ENCODE measurements at places on chromosomes 13 and 19. TPM values are rescaled to one million over a fixed set of nuclear protein-coding genes. Genes with fewer than 3 reads are reported as not detected.

GRCh38 chr19:6373813-6374108, 1.2 kb downstream of the ALKBH7 start:
- H3K36me3 ChIP-seq = peaks cover 5% of the 10 kb centered on the region
- no peaks in the 10 kb centered on the region for H3K27me3 ChIP-seq
- DNase-seq = no peak
- peak overlapping the region; percentile 83 for H3K4me3 ChIP-seq
- H3K4me1 ChIP-seq = peaks cover 12% of the 10 kb centered on the region

DNA sequence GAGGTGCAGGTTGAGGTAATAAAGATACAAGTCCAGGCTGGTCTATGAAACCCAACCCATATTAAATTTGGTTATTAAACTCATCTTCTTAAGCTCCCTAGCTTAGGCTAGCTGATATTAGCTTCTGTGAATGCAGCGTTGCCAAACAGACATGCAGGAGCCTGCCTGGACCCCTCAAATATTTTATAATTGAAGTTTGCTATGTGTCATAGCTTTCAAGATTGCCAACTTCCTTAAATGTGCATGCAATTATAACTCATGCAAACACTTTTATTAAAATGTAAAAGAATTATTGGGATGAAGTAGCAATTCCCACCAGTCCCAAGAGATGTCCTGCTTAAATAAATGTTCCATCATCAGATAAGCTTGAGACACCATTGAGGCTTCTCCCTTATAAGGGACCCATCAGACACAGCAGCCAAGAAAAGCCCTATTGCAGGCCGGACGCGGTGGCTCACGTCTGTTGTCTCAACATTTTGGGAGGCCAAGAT, 51.3 kb downstream of the MBNL2 start:
- no peaks in the 10 kb centered on the region for H3K27me3 ChIP-seq
- no peak overlapping the region for H3K4me3 ChIP-seq
- DNase-seq = no peak
- H3K27ac ChIP-seq = no peak overlapping the region
- H3K36me3 ChIP-seq = peaks cover 25% of the 10 kb centered on the region
- H3K4me1 ChIP-seq = peaks cover 36% of the 10 kb centered on the region

DNA sequence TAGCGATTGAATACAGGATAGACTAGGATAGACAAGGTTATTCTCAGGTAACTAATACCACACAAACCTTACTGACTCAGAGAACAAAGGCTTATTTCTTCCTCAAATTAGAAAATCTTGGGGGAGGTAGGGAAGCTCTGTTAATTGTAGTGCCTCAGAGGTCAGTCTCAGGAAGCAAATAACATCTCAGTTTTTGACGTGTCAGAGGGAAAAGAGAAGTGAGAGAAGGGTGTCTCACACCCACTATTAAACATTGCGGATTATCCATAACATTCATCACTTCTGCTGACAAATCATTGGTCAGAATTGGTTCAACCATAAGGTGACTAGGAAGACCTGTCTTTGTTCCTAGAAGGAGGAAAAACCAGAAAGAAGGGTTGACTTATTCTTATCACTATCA, 579.4 kb upstream of the MIR17HG start:
- no peak overlapping the region for H3K27ac ChIP-seq
- H3K27me3 ChIP-seq = no peaks in the 10 kb centered on the region
- H3K4me3 ChIP-seq = no peak overlapping the region
- DNase-seq = no peak
- no peaks in the 10 kb centered on the region for H3K36me3 ChIP-seq

The TJP3 gene
- 2.4 TPM for total RNA-seq

The LENG9 gene
- 4.3 TPM for total RNA-seq

The PRTN3 gene
- not detected for total RNA-seq

The FTL gene
- 1,296 TPM for total RNA-seq

GRCh38 chr19:51514866-51515481, 13.4 kb upstream of the SIGLEC12 start:
- peak; percentile 32 for DNase-seq
- peaks cover 17% of the 10 kb centered on the region for H3K27me3 ChIP-seq
- peaks cover 6% of the 10 kb centered on the region for H3K4me1 ChIP-seq
- no peaks in the 10 kb centered on the region for H3K36me3 ChIP-seq
- H3K4me3 ChIP-seq = no peak overlapping the region

GRCh38 chr19:34057155-34057554, 115.1 kb upstream of the LSM14A start:
- DNase-seq = no peak
- H3K27ac ChIP-seq = no peak overlapping the region
- H3K36me3 ChIP-seq = no peaks in the 10 kb centered on the region
- H3K4me1 ChIP-seq = no peaks in the 10 kb centered on the region
- H3K4me3 ChIP-seq = no peak overlapping the region

GRCh38 chr19:57615346-57615745, 1.3 kb downstream of the ZNF134 start:
- no peaks in the 10 kb centered on the region for H3K27me3 ChIP-seq
- DNase-seq = no peak
- peaks cover 23% of the 10 kb centered on the region for H3K4me1 ChIP-seq
- peak overlapping the region; percentile 88 for H3K27ac ChIP-seq
- H3K4me3 ChIP-seq = peak overlapping the region; percentile 86

DNA sequence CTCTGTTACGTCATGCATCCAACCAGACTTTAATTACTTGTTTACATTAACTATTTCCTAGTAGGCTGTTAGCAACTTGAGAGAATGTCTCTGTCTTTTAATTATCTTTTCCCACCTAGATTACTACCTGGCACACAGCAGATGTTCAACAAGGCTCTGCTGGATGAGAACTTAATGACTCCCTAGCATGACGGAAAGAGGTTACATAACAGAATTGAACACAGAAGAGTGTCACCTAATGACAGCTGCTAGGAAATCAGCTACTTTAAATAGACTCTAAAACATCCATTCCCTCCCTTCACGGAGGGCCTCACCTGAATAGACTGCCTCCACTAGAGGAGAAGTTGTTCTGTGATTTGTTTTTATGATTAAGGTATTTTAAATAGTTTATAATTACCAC, 110.8 kb downstream of the TEX29 start:
- H3K27ac ChIP-seq = no peak overlapping the region
- DNase-seq = no peak
- H3K4me3 ChIP-seq = no peak overlapping the region

DNA sequence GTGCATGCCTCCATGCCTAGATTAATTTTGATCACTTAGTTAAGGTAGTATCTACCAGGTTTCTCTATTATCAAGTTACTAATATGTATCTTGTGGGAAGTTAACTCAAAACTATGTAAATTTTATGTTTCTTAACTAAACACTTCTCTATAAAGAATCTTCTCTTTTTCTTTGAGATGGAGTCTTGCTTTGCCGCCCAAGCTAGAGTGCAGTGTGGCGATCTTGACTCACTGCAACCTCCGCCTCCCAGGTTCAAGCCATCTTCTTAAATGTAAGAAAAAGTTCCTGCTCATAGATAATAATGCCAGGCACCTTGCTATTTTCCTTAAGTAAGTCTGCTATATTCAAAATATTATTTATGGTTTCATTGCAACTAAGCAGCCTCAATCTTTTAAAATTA, 58.4 kb downstream of the ELF1 start:
- no peak overlapping the region for H3K4me3 ChIP-seq
- DNase-seq = no peak
- H3K27ac ChIP-seq = peak overlapping the region; percentile 38
- no peaks in the 10 kb centered on the region for H3K27me3 ChIP-seq
- H3K36me3 ChIP-seq = peaks cover 50% of the 10 kb centered on the region

The PTH2 gene
- total RNA-seq = not detected

- no peak for DNase-seq
- no peak overlapping the region for H3K4me3 ChIP-seq
- H3K27ac ChIP-seq = no peak overlapping the region
- no peaks in the 10 kb centered on the region for H3K27me3 ChIP-seq
- no peaks in the 10 kb centered on the region for H3K4me1 ChIP-seq
Measured at GRCh38 chr13:90618133-90618532, 729.4 kb upstream of the MIR17HG start.

The UQCR11 gene
- total RNA-seq = 231 TPM

GRCh38 chr19:2274185-2274711, 7.7 kb downstream of the PEAK3 start:
- H3K4me1 ChIP-seq = peaks cover 31% of the 10 kb centered on the region
- H3K27ac ChIP-seq = peak overlapping the region; percentile 86
- H3K27me3 ChIP-seq = no peaks in the 10 kb centered on the region
- H3K4me3 ChIP-seq = peak overlapping the region; percentile 85

The FLT3LG gene
- total RNA-seq = 57.7 TPM

The MEF2B gene
- total RNA-seq = 2.6 TPM

GRCh38 chr13:42859760-42860159, 78.4 kb downstream of the FAM216B start:
- H3K4me3 ChIP-seq = no peak overlapping the region
- no peaks in the 10 kb centered on the region for H3K4me1 ChIP-seq
- no peaks in the 10 kb centered on the region for H3K36me3 ChIP-seq
- DNase-seq = no peak
- H3K27me3 ChIP-seq = peaks cover 7% of the 10 kb centered on the region

DNA sequence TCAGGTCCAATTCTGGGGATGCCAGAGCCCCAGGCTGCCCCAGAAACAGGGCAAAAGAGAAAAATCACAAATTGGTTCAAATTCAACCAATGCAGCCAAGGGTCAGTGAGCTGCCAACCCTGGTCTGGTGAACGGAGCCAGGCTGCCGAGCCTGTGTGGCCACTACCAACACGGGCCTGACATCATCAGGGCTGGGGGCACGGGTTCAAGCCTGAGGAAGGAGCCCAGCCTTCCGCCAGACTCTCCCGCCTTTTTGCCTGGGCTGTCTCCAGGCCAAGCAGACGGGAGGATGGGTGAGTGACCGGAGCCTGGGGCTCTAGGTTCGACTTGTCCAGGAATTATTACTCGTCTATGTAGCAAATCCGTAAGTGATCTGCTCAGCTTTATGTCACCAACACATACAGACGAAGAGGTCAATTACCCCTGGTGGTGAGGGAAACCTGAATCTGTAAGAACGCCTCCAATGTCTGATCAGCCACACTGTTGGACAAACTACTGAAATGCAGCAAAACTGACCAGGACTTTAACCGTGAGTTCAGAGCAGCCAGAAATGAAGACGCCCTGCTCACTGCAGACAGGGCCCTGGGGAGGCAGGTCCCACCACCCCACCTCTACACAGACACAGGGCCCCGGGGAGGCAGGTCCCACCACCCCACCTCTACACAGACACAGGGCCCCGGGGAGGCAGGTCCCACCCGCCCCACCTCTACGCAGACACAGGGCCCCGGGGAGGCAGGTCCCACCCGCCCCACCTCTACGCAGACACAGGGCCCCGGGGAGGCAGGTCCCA, 31.8 kb downstream of the RAB20 start:
- H3K27me3 ChIP-seq = peaks cover 2% of the 10 kb centered on the region
- no peak overlapping the region for H3K27ac ChIP-seq
- DNase-seq = no peak
- H3K36me3 ChIP-seq = no peaks in the 10 kb centered on the region
- peaks cover 19% of the 10 kb centered on the region for H3K4me1 ChIP-seq

GRCh38 chr19:50601407-50602088, 33.3 kb upstream of the LRRC4B start:
- peaks cover 28% of the 10 kb centered on the region for H3K27me3 ChIP-seq
- H3K27ac ChIP-seq = no peak overlapping the region
- DNase-seq = no peak
- no peak overlapping the region for H3K4me3 ChIP-seq
- no peaks in the 10 kb centered on the region for H3K36me3 ChIP-seq
- H3K4me1 ChIP-seq = no peaks in the 10 kb centered on the region

The OR7D2 gene
- total RNA-seq = 0.11 TPM

The NALCN gene
- not detected for total RNA-seq

The PLA2G4C gene
- total RNA-seq = 4.2 TPM

The FZR1 gene
- 39.9 TPM for total RNA-seq

The CYP2A7 gene
- not detected for total RNA-seq

DNA sequence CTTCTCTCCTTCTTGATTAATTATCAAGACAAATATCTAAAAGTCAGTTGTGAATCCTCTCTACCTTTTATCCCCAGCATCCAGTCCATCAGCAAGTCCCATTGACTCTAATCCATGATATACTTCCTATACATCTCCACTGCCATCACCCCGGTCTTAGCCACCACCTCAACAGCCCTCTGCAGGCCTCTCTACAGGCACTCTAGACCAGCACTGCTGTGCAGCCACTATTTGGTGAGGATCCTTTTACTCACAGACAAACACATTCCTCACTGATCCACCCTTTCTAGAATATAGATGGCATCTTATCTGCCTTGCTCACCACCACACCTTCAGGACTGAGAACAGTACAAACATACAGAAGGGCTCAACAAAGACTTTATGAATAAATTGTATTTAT, 221.7 kb downstream of the RFC3 start:
- H3K4me3 ChIP-seq = no peak overlapping the region
- no peaks in the 10 kb centered on the region for H3K36me3 ChIP-seq
- H3K27ac ChIP-seq = no peak overlapping the region
- no peaks in the 10 kb centered on the region for H3K27me3 ChIP-seq
- no peak for DNase-seq
- H3K4me1 ChIP-seq = no peaks in the 10 kb centered on the region

GRCh38 chr19:48881741-48882657, 9.8 kb downstream of the PPP1R15A start:
- no peak overlapping the region for H3K27ac ChIP-seq
- H3K4me1 ChIP-seq = peaks cover 11% of the 10 kb centered on the region
- H3K27me3 ChIP-seq = no peaks in the 10 kb centered on the region
- H3K4me3 ChIP-seq = no peak overlapping the region
- H3K36me3 ChIP-seq = peaks cover 16% of the 10 kb centered on the region

The CYP4F12 gene
- total RNA-seq = not detected

GRCh38 chr13:113402471-113403254, 38.7 kb upstream of the GRTP1 start:
- no peak for DNase-seq
- H3K36me3 ChIP-seq = no peaks in the 10 kb centered on the region
- H3K4me3 ChIP-seq = no peak overlapping the region
- no peak overlapping the region for H3K27ac ChIP-seq

DNA sequence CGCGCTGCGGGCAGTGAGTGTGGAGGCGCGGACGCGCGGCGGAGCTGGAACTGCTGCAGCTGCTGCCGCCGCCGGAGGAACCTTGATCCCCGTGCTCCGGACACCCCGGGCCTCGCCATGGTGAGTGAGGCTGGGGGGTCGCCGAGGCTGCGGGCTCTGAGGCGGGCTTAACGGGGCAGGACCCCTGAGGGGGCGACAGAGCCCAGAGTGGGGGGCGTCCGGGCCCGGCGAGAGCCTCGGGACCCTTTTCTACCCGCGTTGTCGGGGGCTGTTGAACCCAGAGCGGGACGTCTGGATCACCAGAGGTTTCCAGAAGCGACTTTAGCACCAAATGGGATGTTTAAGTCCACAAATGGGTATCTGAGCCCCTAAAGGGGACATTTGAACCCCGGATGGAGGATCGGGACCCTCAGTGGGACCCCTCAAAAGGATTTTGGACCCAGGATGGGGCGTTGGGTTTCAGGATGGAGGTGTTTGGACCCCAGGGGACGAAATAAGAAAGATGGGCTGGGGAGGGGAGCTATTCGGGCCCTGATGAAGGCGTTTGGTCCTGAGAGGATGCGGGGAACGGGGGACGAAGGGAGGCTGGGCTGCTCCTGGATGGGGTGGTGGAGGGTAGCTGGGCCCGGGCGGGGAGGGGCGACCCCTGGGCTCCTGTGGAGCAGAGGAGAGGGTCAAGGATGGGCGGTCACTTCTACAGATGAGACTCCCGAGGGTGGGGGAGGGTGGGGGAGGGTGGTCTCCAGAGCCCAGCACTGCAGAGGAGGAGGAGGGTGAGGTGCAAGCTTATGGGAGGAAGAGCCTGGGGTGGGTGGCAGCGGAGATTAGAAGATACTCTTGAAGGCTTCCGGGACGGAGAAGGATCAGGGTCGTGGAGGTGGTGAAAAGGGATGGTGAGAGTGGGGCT, at the start of gene CALM3:
TSS of gene CALM3 (plus strand) at position 13 of the 907 bp plus-strand sequence. CDS start at position 118, 105 bp downstream.
- H3K27ac ChIP-seq = peak within 1 kb of the TSS; percentile 100
- no peak for DNase-seq
- H3K4me3 ChIP-seq = peak within 1 kb of the TSS; percentile 99
- peaks cover 40% of the 10 kb centered on the region for H3K36me3 ChIP-seq

GRCh38 chr19:13825489-13826441, 30.5 kb downstream of the ZSWIM4 start:
- no peak for DNase-seq
- peaks cover 2% of the 10 kb centered on the region for H3K4me1 ChIP-seq
- no peak overlapping the region for H3K4me3 ChIP-seq
- H3K27ac ChIP-seq = no peak overlapping the region

Data from activated CD8-positive, alpha-beta T cell treated with anti-CD3 and anti-CD28 coated beads for 36 hours (primary cell).